Stimulated activated CD8-positive, alpha-beta memory T cell treated with anti-CD3 and anti-CD28 coated beads, Interleukin-15, amount 100 ng/mL, for 48 hours (primary cell): ENCODE measurements at places on chromosomes 7 and 10.

DNA sequence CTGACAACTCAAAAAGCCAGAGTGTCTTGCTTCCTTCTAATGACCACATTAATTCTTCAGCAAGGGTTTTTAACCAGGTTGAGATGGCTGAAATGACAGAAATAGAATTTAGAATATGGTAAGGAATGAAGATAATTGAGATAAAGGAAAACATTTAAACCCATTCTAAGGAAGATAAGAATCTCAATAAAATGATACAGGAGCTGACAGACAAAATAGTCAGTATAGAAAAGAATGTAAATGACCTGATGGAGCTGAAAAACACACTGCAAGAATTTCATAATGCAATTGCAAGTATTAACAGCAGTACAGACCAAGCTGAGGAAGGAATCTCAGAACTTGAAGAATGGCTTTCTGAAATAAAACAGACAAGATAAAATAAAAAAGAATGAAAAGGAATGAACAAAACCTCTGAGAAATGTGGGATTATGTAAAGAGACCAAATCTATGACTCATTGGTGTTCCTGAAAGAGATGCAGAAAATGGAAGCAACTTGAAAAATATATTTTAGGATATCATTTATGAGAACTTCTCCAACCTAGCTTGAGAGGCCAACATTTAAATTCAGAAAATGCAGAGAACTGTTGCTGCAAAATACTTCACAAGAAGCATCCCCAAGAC, 87.1 kb downstream of the SAMD9 start:
- DNase-seq, result no peak

- DNase-seq, result no peak
Measured at GRCh38 chr7:54330216-54330800, 211.9 kb upstream of the VSTM2A start.

DNA sequence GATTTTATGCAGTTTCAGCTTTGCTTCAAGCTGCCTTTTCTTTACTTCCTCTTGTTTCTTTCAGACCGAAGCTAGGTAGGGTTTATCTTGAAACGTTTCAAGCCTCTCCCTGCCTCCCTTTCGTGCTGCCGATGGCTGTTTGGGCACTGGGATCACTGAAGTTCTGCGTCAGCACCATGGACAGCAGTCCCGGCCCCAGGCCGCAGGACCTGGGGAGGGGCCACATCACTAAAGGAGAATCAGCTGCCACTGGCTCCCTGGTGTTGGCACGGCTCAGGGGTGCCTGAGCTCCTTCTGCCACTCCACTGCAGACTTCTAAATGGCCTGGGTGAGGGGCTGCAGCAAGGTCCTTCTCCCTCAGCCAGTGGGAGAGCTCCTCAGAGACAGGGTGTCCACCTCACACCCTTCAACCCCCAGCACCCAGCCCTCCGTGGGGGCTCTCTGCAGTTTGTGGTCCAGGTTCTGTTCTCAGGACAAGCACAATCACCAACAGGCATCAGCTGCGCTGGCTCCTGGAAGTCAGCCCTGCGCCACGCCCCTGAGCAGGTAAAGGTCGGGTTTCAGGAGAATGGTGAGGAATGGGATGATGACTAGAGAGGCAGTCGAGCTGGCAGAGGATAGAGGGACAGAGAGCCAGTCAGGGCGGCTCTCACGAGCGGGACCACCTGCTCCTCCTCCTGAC, 387.2 kb downstream of the TCERG1L start:
- no peak for DNase-seq

DNA sequence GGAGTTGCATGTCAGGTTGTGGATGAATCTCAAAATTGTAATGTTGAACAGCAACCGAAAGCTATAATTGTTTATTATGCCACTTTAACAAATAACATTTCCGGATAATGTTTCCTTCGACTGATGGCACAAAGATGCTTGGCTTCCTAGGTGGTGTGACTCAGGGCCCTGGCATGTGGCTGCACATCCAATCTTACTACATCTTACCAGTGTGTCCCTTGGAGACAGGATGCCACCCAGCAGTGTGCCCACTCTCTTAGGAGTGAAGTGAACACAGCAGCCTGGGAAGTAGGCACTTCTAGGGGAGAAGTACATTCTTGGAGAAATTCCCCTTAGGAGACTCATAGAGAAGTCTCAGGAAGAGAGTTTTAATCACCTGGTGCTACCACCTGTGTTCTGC, 33.0 kb upstream of the GPR26 start:
- DNase-seq, result no peak

DNA sequence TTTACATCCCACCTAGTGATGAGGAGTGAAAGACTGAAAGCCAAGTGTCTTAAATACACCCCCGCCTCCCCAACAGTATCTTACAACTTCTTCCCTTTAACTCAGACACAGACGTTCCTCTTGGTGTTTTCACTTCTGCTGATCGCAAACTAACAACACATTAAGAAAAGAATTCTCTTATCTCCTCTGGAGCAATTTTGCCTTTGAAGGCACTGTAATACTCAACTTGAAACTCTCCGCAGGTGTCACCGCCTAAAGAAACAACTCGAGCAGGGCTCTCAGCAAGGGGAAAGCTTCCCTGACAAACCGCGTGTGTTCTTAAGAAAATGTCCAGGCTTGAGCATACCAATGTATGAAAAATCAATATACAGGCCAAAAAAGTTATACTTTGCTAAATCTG, 452 bp downstream of the SEMA3C start:
- no peak for DNase-seq

DNA sequence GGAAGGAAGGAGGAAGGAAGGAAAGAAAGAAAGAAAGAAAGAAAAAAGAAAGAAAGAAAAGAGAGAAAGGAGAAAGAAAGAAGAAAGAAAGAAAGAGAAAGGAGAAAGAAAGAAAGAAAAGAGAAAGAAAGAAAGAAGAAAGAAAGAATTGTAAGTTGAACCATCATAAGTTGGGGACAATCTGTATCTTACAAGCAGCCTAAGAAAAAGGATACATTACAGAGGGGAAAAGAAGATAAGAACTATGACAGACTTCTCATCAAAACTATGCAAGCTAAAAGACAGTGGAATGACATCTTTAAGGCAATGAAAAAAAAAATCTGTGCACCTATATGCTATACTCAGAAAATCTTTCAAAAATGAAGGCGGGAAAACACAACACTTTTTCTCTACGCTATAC, 50.3 kb upstream of the SP4 start:
- DNase-seq, result no peak

DNA sequence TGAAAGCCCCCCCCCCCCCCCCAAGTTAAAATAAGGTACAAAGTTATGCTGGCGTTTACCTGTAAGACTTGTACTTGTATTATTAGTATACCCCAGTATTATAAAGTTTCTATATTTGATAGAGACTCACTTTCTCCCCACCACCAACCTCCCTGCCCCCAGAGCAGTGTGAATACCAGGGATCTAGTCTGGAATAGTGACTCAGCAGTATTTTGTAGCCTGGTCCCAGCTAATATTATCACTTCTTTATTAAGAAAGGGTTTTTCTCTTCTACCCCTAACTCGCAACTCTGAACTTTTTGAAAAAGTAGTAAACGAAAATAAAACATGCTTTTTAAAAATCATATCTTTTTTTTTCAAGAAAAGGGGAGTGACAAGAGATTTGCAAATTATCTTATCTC, 26.7 kb downstream of the GLI3 start:
- DNase-seq, result no peak

DNA sequence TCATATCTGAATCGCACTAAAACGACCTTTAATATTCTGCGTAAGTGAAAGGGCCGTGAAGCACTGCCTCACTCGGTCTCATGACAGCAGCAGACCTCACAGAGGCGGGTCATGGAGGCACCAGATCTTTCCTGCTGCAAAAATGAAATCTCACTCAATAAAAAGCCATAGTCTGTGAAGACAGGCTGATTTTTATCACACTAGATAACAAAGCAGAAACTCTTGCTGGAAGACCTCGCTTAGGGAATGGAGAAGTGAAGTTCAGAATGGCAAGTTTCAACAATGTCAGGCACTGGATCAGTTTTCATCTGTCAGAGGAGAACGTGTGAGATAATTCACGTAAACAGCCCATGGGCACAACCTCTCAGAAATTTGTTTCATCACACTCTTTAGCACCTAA, 8.0 kb downstream of the SEPHS1 start:
- no peak for DNase-seq

DNA sequence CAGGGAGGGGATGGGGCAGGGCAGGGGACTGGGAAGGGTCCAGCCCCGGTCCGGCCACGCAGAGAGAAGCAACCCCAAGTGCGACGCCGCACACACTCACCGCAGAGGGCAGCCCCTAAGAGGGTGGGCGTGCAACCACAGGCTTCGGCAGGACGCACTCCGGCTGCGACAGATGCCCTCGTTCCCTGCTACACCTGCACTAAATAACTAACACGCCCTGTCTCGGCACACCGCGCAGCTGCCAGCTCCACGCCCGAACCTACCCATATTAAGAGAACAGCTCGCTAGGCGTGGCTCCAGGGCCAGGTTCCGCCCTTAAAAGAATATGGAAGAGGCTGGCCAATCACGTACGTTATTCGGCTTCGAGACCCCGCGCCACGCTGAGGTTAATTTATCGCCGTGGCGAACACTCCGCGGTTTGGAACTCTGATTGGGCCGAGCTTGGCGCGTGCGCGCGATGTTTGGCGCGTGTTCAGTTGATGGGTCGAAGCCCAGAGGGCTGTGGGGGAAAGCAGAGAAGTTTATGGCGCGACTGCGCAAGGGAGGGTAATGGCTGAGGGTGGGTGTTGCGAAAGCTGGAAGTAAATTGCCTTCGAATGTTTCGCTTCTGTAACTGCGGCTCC, 91.1 kb downstream of the OR13A1 start:
- DNase-seq, result no peak

DNA sequence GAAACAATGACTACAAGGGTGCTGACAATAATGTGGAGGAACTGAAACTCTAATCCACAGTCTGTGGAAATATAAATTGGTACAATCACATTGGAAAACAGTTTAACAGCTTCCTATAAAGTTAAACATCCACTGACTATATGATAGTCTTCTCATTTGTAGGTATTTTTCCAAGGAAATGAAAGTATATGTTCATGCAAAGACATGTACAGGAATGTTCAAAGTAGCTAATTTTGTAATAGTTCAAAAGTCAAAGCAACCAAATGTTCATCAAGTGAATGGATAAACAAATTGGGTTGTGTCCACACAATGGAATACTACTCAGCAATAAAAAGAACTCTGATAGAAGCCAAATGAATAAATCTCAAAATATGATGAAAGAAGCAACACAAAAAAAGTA, 626.0 kb upstream of the IGFBP3 start:
- DNase-seq, result no peak

GRCh38 chr7:33716581-33717477, 188.5 kb upstream of the BMPER start:
- DNase-seq, result no peak

GRCh38 chr7:39428221-39428620, 138.0 kb upstream of the YAE1 start:
- DNase-seq, result no peak

- no peak for DNase-seq
Measured at GRCh38 chr10:22152403-22152802, 65.4 kb downstream of the EBLN1 start.

DNA sequence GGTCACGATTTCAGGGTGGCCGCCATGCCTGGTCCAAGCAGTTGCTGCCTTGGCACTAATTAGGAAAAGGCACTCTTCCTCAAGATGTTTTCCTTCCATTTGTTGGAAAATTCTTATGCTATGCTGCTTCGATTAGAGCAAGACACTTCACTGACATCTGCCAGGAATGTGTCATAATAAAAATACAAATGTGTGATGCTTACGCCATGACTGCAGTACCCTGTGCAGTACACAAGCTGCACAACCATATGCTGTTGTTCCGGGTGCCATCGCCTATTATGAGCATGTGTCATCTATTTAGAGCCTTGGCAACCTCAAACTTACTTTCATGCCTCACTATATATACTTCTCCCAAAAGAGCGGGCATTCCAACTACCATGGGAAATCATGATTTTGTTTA, 14.9 kb upstream of the MPP7 start:
- no peak for DNase-seq

- peak; percentile 31 for DNase-seq
Measured at GRCh38 chr7:43108255-43109011, 4.0 kb upstream of the HECW1 start.

GRCh38 chr10:103612462-103613365, 119.2 kb downstream of the NEURL1 start:
- no peak for DNase-seq

GRCh38 chr10:127293640-127294039, 97.2 kb upstream of the INSYN2A start:
- DNase-seq, result peak; percentile 22

DNA sequence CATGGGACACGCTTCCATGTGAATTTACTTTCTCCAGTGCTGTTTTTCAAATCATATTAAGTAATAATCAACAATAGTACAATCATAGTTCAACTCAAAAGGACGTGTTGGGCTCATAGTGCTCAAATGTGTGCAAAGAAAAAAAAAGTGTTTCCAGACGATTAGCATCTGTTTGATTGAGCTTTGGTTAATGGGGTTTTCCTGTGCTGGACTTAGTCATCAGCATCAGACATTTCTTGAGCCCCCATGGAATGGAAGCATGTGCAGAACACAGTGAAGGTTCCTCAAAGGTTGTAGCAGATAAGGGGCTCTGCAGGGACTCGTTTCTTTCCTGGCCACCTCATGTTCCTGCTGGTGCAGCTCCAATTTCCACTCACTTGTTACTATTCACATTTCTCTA, 233.9 kb downstream of the PAXIP1 start:
- no peak for DNase-seq
